ENCODE measurements at places on chromosomes 6 and 20.

DNA sequence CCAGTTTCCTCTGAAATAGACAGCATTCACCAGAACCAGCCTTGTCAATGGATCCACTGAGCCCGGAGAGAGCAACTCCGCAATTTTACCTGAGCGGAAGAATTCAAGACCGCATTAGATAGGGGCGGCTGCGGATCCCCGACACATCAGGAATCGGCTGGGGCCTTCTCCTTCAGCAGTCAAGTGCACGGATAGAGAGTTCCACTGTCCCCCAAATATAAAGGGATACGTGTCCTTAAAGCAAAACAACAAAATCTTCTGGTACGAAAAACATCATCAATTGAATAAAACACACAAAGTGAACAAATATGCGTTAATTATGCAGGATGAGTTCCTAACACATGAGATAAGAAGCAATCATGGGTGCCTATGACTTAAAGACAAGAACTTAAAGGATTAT lies 18.3 kb downstream of the SERPINB6 start:
- DNase-seq, result no peak

DNA sequence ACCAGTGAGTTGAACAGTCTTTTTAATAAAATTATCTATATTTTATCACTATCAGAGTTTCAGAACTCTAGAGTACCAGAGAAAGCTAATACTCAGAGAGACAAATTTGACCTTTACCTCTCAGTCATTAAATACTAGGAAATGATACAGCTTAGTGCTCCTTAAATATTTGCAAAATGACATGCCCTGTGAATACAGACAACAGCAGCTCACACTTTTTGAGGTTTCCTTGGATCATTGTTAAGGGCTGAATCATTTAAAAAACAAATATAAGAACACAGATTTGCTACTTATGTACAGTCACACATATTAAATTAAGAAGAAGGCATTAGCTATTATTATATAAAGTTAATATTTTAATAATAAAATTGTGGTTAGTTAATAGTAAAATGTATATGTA lies 1158.7 kb upstream of the EYS start:
- no peak for DNase-seq

DNA sequence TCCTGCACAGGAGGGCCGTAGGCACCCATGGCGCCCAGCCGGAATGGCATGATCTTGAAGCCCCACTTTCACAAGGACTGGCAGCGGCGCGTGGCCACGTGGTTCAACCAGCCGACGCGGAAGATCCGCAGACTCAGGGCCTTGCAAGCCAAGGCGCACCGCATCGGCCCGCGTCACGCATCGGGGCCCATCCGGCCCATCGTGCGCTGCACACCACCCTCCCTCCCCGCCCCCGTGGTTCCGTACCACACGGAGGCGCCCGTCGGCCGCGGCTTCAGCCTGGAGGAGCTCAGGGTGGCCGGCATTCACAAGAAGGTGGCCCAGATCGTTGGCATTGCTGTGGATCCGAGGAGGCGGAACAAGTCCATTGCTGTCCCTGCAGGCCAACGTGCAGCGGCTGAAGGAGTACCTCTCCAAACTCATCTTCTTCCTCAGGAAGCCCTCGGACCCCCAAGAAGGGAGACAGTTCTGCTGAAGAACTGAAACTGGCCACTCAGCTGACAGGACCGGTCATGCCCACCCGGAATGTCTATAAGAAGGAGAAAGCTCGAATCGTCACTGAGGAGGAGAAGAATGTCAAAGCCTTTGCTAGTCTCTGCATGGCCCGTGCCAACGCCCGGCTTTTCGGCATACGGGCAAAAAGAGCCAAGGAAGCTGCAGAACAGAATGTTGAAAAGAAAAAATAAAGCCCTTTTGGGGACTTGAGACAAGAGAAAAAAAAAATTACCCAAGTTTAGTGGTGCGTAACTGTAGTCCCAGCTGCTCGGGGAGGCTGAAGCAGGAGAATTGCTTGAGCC lies 9.9 kb upstream of the NCOA5 start:
- DNase-seq, result no peak

DNA sequence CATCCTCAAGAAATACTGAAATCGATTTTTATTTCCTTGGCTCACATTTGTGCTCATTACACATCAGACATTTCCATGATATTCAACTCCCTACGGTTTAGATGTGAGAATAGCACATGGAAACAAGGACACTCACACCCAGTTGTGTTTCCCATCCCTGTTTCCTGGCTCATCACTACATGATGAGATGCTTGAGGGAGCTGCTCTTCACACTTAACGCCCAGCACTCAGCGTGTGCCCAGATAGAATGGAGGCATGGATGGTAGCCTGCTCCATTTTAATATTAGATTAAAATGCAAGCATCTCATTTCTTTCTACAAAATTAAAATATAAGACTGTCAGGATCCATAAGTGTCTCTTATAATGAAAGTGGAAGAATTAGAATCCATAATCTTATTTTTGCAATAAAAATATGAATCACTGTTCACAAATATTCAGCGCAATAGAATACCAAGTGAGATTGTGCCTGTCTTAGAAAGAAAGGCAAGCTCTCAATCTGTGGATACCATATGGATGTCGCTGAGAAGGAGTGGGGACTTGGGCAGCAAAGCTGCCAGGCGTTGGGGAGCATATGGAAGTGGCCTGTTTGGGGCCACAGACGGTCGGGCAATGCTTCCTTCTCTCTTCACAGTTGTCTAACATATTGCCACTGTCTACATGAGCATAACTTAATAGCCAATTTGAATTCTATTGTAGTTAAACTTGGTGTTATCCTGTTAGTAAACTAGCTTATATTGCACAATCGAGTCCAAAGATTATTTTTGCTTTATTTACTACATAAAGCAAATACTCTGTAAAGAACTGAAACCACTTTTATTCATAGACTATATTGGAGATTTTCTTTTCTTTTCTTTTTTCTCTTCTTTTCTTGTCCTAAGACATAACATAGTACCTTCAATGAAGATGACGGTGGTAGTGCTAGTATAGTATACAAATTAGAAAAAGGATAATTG lies 206.8 kb upstream of the QKI start:
- DNase-seq, result no peak

DNA sequence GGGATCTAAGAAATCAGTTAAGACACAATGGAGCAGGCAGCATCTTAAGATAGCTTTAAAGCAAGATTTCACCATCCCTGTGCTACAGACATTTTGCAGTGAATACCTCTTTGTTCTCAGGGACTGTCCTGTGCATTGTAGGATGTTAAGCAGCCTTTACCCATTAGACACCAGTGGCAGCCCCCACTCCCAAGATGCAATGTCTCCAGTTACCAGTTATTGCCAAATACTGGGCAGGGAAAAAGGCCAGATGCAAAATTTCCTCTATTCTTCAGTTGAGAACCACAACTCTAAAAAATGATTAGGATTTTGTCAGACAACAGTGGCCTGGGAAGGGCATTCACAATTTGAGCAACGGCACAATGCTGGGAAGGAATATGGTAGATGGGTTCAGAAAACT lies 6.1 kb downstream of the FBXO5 start:
- no peak for DNase-seq

DNA sequence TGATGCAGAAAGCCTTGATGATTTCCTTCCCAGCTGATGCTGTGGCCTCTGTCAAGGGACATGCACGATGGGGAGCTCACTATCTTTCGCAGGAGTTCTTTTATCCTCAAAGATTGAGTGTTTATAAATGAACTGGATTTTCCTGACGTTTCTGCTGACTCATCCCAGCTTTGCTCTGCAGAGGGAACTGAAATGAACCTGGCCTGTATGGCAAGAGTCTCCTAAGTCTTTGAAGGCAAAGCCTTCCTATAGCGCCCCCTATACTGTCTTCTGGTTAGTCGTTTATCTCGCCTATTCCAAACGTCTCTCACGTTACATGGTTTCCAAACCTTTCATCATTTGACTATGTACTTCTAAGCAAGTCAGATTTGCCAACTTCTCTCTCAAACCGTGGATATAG lies 565.3 kb downstream of the KIF16B start:
- DNase-seq, result no peak

DNA sequence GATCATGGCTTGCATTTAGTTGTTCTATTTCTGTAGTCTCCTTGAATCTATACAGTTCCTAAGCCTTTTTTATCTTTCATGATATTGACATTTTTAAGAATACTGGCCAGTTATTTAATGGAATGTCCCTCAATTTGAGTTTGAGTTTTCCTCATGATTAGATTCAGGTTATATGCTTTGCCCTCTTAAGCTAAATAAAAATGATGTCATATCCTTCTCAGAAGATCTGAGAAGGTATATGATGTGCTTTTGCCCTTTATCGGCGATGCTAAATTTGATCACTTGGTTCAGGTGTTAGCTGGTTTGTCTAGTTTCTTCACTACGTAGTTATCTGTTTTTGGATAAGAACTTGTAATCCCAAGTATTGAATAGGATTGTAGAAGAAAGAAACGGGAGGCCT lies 509.8 kb upstream of the SOX4 start:
- no peak for DNase-seq

DNA sequence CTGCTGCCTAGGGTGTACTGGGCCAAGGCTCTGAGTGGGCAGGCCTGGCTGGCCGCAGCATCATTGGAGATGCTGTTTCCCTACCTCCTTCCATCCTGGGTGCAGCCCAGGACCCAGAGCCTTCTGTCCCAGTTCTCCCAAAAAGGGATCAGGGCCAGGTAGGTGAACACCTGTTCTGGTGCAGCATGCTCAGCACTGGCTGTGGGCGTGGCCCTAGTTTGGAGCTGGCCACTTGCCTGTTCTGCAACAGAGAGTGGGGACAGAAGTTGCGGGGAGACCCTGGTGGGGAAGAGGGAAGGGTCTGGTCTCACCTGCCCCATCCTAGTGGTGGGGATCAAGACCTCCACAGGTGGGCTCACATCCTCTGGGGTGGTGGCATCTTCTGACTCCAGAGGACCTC lies 1.4 kb upstream of the ARMC12 start:
- DNase-seq, result no peak

DNA sequence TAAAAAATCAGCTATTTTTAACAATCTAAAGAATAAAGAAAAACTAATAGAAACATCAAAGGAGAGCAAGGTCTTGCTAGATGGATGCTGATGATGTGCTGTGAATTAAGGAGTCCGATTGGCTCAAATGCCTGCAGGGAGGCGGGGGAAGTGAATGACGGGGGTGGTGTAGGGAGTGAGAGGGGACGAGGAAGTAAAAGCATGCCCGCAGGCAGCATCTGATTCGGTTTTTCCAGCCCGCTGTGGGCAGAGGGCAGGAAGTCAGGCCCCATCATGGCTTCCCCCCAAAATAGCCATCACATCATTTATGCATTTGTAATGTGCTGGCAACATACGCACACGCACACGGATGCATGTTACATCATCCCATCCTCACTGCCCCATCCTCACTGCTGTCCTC lies 10.3 kb downstream of the RSPO4 start:
- DNase-seq, result no peak

GRCh38 chr20:46289432-46289831 lies 18.9 kb downstream of the CDH22 start:
- no peak for DNase-seq

Data from stimulated activated CD8-positive, alpha-beta memory T cell treated with anti-CD3 and anti-CD28 coated beads, Interleukin-4, amount 100 ng/mL, for 48 hours (primary cell).